ENCODE measurements at places on chromosomes 2 and 18.

DNA sequence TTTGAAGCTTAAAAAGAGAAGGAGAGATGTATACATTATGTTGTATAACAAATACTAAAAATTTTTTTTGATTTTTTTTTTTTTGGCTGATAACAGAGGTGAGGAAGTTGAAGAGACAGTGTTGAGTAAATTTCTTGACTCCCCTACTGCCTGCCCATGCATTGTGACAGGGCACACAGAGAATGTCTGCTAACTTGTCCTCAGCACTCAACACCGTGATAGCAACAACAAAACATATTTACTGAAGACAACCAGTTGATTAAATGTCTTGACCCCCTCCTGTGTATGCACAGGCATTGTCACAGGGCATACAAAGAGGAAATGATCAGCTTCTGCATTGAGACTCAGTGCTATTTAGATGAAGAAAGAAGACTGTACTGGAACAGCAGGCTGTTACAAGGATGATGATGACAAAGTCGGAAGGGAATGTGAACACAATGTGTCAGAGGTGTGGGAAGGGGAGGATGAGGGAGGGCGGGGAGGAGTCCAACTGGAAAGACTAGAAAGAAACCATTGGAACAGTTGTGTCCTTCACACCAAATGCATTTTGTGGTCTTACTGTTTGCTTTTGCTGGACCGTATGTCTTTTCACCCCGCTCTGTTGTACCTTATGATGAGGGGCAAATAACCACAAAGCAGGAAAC, 89.5 kb downstream of the CERS6 start:
- DNase-seq, result no peak

GRCh38 chr2:38751596-38752410, 642 bp upstream of the SRSF7 start:
- peak; percentile 50 for DNase-seq

- DNase-seq, result no peak
Observed at GRCh38 chr2:150027164-150027563, 439.6 kb upstream of the MMADHC start.

GRCh38 chr2:70733646-70734180, 34.3 kb downstream of the ADD2 start:
- DNase-seq, result peak; percentile 61

GRCh38 chr2:154771664-154772284, 73.3 kb downstream of the KCNJ3 start:
- DNase-seq, result no peak

DNA sequence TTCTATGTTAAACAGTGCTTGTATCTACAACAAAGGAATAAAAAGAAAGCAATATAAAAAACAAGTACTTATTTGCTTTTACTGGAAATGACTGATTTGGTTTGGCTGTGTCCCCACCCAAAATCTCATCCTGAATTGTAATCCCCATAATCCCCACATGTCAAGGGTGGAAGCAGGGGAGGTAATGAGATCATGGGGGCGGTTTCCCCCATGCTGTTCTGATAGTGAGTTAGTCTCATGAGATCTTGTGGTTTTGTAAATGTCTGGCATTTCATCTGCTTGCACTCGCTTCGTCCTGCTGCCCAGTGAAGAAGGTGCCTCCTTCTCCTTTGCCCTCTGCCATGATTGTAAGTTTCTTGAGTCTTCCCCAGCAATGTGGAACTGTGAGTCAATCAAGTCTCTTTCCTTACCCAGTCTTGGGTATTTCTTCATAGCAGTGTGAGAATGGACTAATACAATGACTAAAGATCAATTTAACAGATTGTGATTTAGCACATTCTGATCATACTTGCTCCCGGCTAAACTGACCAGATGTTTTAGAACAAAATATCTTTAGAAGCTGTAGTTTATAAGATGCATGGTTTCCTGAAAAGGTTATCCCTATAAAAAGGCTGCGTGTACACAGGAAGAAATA, 19.9 kb downstream of the PTH2R start:
- DNase-seq, result no peak

DNA sequence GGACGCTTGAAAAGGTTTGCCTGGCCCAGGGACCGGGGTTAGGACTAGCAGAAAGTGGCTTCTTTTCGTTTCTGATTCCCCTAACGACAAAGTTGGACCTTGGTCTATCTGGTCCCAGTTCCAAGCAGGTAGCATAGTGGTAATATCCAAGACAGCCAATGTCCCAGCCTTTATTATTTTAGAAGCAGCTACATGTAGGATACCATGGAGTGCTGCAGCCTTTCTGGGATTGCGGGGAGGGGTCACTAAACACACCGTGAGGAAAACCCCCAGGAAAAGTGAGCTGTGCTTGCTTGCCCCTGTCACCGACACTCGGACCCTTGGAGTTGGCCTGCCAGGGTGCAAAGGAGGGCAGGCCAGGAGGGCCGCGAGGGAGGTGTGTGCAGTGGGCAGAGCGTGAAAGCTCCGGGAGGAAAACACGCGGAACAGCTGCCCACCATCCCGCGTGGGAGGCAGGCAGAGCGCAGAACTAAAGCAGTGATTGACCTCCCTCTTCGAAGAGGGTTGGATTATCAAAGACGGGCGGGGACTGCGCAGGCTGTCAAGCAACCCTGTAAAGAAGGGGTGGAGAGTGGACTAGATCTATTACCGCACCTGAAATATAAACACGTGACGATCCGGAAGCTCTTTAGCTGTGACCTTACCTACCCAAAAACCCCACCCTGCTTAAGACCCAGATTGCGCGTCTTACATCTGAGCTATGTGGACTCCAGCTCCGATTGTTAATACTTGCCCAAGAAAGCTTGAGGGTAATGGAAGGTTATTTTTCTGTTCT, 624 bp upstream of the MAP4K3 start:
- DNase-seq, result peak; percentile 49

DNA sequence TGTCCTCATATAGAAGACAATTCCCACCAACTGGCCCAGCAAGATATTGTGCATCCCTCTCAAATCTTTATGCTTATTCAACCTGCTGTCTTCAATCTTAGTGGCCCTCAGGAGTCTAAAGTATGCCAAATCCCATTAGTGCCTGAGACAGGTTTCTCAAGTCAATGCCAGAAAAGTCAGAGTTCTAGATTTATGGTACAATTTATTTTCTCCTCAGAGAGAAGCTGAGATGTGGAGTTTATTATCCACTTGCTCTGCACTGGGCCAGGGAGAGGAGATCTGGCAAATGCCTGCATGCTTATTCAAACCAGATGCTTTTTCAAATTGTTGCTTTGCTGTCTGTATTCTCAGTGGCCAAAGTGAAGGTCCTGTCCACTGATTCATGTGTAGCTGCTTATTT, 825.2 kb downstream of the METTL4 start:
- no peak for DNase-seq

- DNase-seq, result no peak
Observed at GRCh38 chr2:240965296-240965904, 33.0 kb upstream of the SNED1 start.
